ENCODE measurements at places on chromosomes 2 and 18.

DNA sequence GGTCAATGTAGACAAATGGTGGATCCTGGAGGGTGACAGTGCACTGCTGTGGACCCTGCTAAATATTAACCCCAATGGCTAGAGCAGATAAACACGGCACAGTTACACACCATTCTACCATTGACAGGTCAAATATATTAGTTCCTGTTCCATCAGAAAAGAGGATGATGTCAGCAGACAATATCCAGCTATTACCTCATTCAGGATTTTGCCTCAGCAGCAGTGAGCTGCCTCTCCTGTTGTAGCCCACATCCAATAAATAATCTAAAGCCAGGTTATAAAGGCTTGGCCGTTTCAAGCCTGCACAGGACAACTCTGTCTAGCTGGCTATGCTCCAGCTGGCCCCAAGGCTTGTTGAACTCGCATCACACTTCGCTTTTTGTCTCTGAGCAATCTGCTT, 31.6 kb upstream of the NETO1 start:
- DNase-seq, result no peak

- DNase-seq, result no peak
Measured at GRCh38 chr18:33532978-33533377, 45.0 kb upstream of the ASXL3 start.

DNA sequence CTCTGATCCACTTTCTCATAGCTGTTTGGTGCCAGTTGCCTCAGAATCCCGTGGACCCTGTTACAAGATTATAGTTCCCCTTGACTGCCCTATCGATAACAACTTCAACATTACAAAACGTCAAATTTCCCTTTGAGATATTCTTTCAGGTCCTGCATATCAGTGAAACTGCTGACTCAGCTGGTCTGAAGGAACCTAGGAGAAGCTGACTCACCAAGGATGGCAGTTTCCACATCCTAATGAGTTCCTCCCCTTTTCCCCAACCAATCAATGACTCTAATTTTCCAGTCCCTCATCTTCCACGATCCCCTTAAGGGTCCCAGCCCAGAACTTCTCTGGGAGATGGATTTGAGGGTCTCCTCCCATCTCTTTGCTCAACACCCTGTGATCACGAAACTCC, 27.6 kb upstream of the GNAL start:
- no peak for DNase-seq

DNA sequence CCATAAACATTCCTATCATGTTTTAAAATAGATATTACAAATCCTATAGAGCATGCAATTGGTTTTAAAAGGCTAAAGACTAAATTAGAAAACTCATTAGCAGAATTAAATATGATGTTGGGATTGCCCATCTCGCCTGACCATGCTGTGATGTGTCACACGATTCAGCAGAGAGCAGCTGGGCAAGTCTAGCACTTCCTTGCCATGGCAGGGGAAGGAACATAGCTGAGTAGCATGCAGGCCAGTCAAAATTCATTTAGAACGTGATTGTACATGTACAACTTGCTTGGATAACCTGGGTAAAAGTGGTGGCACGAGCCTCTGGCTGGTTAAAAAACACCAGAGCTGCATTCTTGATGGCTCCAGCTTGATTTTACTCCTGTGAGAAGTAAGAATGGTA, 81.3 kb downstream of the SCN3A start:
- no peak for DNase-seq

- no peak for DNase-seq
Measured at GRCh38 chr2:15993232-15993610, 52.9 kb downstream of the MYCN start.

GRCh38 chr2:172377408-172377807, 50.0 kb upstream of the ITGA6 start:
- DNase-seq, result no peak

- no peak for DNase-seq
Measured at GRCh38 chr2:179898873-179899272, 37.5 kb upstream of the ZNF385B start.

- DNase-seq, result no peak
Measured at GRCh38 chr18:59002974-59003594, 136.6 kb upstream of the SEC11C start.

- no peak for DNase-seq
Measured at GRCh38 chr2:133986081-133986837, 267.6 kb upstream of the MGAT5 start.

GRCh38 chr2:102442967-102443828, 20.2 kb downstream of the IL18RAP start:
- DNase-seq, result peak; percentile 13

DNA sequence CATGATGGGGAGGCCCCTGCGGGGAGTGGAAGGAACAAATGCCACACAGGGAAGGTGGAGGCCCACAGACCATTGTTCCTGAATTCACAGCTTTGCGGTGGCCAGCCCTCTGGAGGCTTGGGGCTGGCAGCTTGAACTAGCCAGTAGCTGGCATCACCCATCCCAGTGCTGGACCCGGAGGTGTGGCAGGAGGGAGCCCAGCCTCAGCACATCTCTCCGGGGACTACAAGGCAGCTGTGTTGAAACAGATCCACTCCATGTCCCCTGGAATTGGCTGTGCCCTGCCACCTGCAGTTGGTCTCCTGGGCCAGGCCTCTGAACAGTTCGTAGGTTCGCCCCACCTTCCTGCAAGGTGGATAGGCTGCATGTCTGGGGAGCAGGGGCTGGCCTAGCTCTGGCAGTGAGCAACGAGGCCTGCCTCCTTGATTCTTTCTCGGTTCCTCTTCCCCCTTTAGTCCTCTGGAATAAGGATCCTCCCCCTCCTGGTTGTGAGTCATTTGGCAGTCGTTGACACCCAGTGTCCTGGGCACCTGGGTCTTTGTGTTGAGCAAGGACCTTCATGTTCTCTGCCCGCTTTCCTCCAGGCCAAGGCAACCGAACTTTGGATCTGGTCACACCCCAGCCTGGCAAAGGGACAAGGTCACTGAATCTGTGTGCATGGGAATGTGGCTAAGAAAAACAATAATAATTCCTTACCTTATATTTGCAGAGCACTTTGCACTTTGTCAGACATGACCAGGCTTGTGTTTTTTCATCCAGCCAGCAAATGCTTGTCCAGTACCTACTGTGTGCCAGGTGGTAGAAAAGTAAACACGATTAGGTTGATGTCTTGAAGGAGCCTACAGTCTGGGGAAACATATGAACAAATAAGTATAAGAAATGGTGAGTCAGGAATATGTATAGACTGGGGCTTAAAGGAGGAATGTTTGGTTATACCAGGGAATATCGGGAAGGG, 55.0 kb upstream of the MCFD2 start:
- DNase-seq, result no peak
